ENCODE measurements at places on chromosomes 11 and 22.

- no peak for DNase-seq
Measured at GRCh38 chr11:105034813-105035620, at the start of gene CASP1. TSS of gene CASP1 (minus strand) at chr11:105035144. CDS start at chr11:105035113, 31 bp downstream.

DNA sequence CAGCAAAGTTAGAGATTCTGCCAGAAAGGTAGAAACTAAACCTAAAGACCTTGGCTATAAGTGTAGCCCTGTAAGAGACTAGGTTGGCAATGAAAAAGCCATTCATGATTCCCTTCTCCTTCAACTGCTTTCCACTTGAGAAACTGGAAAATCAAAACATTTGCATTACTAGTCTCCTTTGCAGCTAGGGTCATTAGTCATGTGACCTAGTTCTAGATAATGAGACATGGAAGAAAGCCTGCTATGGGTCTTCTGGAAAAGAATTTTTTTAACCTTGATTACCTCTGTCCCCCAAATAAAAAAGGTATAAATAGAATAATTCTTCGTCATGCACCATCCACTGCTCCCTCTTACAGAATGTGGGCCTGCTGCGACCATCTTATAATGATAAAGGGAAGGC lies 80.1 kb downstream of the SOX6 start:
- DNase-seq, result no peak

- DNase-seq, result no peak
Measured at GRCh38 chr11:95088946-95089619, 563 bp upstream of the ENDOD1 start.

GRCh38 chr11:86386746-86387145 lies 12.1 kb downstream of the CCDC81 start:
- DNase-seq, result no peak
